NCI-H510A (cell line): ENCODE measurements at places on chromosomes 6 and 20.

DNA sequence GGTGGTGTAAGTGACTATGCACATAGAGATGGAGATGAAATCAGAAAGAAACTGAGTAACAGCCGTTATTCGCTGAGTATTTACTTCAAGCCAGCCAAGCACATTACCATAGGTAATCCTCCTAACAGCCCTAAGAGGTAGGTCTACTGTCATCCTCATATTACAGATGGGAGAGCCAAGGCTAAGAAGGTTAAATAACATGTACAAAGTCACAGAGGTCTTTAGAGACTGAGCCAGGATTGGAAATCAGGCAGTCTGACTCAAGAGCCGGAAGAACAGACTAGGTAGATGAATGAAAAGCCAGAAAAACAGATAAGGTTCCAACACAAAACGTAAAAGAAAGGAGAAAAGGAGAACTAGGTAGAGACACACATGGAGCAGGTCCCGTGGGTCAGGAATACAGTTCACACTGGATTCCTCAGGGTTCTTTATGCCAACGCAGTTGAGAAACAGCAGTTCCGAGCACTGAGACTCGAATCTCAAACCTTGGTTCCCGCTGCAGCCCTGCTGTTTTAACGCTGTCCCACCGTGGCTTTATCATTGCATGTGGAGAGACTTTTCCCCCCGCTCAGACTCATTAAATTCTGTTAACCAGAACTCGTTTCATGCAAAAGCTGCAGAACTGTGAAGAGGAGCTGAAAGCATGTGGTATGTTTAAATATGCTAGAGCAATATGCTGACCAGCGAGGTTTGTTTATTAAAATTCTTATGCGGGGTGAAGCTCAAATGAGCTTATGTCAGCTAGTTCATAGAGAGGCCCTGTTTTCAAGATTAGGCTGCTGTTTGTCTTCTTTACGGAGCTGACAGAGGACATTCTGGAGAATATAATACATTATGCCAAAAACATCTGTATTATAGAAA lies 537.9 kb downstream of the CD83 start:
- DNase-seq = no peak

DNA sequence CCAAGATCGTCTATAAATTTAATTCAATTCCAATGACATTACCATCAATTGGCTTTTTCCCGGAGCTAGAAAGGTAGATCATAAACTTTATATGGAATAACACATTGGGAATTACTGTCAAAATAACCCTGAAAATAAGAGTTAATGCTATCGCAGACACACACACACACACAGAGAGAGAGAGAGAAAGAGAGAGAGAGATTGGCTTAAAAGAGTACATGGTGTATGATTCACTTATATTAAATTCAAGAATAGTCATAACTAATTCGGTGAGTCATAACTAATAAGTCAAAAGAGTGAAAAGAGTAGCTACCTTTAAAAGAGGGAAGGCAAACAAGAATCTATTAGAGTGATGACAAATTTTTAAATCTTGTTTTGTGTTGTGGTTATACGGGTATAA lies 425.5 kb downstream of the TBC1D32 start:
- no peak for DNase-seq

GRCh38 chr6:105382496-105382895 lies 20.4 kb downstream of the PREP start:
- DNase-seq = no peak

- DNase-seq = no peak
These were observed 330.1 kb upstream of the MARCKS start for GRCh38 chr6:113526995-113527394.

DNA sequence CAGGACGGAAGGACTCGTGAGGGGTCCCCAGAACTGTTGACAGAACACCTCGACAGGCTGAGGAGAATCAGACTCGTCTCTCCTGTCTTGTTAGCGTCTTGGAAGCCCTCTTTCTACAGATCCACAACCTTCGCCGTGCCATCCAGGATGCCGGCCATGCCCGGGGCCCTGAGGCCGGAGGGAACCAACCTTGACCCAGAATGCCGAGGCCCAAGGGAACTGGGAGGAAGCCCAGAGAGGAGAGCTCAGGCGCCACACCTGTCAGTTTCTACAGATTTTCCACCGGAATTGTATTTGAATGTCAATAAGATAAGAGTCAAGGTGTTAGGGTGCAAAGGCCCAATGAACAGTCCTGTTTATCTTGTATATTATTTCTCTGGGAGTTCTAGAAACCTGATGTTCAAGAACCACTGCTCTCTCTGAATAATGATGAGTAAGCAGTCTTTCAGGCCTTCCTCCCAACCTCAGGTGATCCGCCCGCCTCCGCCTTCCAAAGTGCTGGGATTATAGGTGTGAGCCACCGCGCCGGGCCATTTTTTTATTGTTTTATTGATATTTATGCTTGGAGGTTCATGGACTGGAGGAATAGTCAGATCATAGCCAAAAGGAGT lies 799 bp upstream of the ME1 start:
- DNase-seq = no peak

DNA sequence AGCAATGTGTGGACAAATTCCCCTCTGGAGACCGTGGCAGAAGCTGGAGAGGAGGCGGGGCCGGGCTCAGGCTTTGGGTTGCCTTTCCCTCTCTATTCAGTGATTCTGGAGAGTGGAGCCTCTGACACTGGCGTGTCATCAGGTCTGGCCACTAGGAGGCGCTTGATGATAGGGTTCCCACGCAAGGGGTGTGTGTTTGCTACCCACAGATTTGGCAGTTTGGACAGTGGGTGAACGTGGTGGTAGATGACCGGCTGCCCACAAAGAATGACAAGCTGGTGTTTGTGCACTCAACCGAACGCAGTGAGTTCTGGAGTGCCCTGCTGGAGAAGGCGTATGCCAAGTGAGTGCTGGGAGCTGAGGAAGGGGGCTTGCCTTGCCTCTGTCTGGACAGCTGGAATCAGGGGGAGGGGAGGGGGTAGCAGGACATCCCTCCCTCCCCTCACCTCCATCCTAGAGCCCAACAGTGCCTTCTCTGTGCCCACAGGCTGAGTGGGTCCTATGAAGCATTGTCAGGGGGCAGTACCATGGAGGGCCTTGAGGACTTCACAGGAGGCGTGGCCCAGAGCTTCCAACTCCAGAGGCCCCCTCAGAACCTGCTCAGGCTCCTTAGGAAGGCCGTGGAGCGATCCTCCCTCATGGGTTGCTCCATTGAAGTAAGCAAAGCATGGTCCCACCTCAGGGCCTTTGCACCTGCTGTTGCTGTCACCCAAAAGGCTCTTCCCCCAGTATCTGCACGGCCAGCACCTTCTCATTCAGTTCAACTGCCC lies 14.3 kb downstream of the CAPN11 start:
- peak; percentile 30 for DNase-seq

DNA sequence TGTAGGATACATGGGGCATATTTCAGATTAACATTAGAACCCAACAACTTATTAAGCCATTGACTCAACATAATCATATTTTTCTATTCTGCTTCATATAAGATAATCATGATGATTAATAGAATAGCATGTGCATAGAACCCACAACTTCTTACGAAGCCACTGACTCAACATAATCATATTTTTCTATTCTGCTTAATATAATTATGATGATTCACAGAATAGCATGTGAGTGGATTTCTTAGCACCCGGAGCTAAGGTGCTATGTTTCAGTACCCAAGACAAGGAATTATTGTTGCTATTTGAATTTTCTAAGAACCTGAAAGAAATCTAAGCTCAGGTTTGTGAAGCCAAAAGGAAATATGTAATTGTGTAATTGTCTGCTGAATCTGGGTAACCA lies 96.8 kb downstream of the TENT5A start:
- DNase-seq = no peak

DNA sequence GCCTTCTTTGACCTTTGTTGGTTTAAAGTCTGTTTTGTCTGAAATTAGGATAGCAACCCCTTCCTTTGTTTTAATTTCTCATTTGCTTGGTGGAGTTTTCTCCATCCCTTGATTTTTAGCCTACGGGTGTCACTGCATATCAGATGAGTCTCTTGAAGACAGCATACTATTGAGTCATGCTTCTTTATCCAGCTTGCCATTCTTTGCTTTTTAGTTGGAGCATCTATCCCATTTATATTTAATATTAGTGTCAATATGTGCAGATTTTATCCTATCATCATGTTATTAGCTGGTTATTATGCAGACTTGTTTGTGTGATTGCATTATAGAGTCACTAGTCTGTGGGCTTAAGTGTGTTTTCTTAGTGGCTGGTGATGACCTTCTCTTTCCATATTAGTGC lies 622.2 kb downstream of the MMUT start:
- no peak for DNase-seq

GRCh38 chr6:84415517-84415916 lies 188.1 kb upstream of the CEP162 start:
- no peak for DNase-seq

DNA sequence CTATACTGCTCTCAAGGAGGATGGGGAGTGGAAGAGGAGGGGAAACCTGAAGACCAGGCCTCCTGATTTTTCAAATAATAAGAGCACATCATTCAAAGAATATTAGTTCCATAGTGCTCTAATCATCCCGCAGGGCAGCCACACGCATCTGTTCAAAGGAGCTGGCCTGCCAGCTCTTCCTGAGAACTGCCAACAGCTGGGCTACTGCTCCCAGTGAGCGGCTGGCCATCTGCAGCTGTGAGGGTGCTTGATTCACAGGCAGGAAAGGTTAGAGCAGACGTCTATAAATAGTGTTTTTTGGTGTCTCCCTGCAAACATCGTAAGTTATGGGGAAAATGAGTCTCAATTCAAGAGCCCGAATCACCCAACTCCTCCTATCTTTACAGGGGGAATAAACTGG lies 17.3 kb downstream of the NSFL1C start:
- no peak for DNase-seq

- no peak for DNase-seq
These were observed 2.5 kb downstream of the MCM9 start for GRCh38 chr6:118932421-118932820.

DNA sequence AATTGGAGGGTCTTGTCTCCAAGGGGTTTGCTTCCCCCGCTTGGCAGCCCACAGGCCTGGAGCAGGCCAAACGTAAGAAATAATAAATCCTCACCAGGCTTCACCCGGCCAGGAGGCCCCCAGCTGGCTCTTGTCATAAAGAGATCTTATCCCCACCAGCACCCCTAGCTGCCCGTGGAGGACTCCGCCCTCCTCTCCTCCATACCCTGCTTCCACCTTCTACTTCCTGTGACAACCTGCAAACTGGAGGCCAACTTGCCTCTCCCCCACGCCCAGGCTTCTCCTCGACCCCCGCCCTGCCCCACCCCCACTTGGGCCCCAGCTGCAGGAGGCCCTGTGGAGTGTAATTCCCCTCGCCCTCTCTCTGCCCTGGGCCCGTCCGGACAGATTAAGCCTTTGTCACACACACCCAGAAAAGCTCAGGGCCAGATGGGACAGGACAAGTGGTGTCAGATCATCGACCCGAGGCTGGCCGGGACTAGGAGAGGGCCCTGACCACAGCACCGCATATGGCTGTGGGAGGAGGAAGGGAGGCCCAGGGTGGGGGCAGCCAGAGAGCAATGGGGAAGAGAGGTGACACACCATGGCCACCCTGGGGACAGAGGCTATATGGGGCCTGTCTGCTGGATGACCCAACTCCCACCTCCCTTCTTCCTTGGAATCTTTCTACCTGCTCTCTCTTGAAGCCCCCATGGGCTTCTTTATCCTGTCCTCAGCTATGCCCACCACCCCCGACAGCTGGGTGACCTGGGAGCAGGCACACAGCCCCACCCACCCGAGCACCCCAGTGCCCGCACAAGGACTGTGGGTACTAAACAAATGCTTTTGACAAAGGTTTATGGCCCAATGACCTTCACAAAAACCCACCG lies 3.9 kb downstream of the NOL4L start:
- no peak for DNase-seq

DNA sequence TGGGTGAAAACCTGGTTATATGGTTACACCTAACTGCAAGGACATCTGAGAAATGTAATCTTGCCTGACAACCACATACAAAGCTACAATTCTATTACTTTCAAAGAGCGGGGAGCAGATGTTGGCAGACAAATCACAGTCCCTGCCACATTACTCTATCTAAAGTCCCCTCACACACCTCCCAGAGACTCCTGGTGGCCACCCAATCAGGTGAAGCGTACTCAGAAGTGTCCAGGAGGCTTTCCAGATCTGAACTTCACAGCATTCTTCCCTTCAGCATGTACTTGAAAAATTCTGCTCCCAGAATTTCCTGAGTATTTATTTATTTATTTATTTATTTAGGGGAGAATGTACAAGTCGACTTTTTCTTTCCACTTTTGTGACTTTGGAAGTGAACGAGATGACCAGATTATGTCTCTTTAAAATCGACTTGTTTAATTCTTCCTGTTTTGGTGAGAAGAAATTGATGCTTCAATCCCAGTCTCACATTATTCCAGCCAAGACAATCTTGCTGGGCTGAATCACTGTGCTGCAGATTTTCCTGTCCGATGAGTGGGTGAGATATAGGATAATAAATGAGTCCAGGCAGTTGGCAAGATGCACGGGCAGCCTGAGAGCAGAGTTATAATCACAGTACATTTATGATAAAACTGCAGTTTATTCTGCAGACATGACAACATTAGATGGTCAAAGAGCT lies 46.9 kb upstream of the POPDC3 start:
- no peak for DNase-seq

GRCh38 chr20:19083136-19083621 lies 129.3 kb upstream of the SLC24A3 start:
- DNase-seq = no peak

- no peak for DNase-seq
These were observed 135.3 kb downstream of the CDH4 start for GRCh38 chr20:61387204-61387953.

- no peak for DNase-seq
These were observed 2.1 kb downstream of the UBE2J1 start for GRCh38 chr6:89350281-89350966.

DNA sequence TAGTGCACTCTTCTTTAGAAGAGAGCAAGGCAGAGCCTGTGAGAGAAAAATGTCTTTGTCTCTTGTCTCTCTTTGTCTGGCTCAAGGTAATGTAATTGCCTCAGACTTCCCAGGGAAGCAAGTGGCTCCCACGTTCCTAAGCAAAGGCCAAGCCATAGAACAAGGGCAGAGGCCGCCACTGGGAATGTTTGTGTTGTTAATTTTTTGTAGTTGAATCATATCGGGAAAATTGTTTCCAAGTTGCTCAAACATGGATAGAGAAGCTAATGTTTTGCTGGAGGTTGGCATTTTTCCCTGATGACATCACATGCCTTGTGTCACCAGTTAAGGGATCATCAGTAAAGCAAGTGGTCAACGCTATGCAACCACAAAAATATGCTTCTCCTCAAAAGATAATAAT lies 211.5 kb upstream of the FOXA2 start:
- no peak for DNase-seq

GRCh38 chr20:58880994-58881752 lies 28.7 kb downstream of the GNAS start:
- DNase-seq = no peak

- no peak for DNase-seq
These were observed 2.4 kb downstream of the KLC4 start for GRCh38 chr6:43061861-43062260.

GRCh38 chr20:58092871-58093270 lies 135.6 kb downstream of the ANKRD60 start:
- no peak for DNase-seq

DNA sequence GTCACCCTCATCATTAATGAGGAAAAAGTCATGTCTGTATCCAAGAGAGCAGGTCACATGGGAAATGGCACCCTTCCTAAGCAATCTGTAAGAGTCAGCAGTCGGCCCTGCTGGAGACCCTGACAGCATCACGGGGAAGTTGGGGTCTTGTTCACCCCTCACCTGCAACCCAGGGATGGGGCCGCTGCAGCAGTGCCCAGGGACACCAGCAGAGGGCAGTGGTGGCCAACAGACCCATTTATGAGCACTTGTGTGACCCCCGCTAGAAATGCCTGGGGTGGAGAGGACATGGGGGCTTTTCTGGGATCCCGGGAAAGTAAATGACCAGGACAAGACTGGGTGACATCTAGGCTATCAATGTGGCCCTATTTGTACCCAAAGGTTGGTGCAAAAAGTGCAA lies 35.9 kb downstream of the ANKRD60 start:
- no peak for DNase-seq
